ENCODE measurements at places on chromosomes 3 and 15.

DNA sequence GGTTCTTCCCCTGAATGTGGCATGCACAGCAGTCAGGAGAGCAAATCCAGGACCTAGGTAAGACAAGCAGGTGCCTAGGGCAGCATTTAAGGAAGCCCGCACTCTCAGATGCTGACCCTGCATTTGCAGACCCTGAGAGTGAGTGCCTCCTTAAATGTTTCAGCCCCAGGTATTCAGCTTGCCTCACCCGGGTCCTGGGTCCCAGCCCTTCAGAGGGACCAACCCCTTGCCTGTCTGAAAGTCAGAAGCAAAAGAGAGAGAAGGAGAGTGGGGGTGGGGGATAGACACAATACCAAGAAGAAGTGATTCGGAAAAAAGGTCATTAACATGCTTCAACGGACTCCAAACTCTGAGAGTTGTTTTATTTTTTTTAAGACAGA, 75.0 kb downstream of the MEGF11 start:
- no peak for DNase-seq

- DNase-seq: no peak
Observed at GRCh38 chr15:53549697-53550305, 209.7 kb downstream of the WDR72 start.

DNA sequence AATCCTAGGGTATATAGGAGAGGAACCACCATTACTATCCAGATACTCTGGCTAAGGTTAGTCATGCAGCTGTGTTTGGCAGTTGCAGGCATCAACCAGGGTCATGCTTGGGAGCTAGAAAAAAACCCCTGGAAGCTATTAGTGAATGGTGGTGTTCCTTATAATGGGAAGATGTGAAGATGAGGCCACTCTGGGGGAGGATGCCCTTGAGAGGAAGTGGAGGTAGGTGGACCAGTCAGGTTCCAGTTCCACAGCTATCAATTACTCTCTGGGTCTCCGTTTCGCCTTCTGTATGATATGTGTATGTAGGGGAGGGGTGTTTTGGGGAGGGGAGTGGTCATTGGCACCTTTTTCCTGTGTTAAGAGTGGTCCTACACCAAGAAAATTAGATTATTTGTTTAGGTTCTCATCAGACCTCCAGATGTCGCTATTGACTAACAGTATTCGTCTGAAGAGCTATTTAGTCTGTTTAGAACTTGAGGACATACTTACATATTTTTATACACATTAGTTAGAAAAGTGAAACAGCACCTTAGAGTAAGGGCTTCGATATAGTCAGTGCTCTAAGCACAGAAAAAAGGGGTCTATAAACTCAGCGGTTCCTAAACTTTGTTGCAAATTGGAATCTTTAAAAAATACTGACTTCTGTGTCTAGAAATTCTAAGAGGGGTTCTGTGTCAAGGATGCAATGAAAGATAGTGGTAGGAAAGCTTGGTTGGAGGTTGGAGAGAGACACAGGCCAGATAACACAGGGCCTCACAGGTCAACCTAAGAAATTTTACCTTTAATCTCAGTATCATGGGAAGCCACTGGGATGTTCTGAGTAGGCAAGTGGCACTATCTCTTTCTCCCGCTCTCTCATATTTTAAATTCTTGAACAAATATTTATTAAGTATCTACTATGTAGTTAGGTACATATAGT, 9.1 kb upstream of the HPS3 start:
- peak; percentile 64 for DNase-seq

DNA sequence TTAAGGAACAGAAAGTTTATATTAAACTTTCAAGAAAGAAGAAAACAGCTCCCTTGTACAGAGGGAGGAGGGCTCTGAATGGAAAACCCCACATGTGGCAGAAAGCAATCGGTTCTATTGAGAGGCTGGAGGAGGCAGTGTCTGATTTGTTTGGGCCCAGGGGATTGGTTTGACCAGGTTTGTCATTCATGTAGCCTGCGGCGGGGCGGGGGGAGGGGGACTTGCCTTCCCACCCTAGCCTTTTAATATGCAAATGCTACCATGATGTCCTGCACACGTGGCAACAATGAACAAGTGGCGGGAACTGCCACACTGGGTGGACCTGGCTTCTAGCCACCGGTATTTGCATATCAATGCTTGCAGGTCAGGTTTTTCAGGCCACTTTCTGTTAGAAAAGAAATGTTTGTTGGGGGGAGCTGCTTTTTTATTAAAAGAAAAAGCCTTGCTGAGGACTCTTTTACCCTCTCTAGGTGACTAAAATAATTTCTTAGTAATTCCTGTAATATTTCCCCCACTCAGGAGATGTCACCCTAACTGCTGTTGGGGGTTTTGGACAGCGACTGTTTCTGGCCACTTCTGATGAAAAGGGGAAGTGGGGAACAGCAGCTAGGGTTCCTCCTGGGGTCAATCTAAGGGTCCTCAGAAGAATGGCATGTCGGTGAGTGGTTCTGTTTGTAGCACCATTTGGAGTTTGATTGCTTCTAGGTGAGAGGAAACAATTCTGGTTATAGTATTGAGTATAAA, 691.2 kb downstream of the TBL1XR1 start:
- no peak for DNase-seq

DNA sequence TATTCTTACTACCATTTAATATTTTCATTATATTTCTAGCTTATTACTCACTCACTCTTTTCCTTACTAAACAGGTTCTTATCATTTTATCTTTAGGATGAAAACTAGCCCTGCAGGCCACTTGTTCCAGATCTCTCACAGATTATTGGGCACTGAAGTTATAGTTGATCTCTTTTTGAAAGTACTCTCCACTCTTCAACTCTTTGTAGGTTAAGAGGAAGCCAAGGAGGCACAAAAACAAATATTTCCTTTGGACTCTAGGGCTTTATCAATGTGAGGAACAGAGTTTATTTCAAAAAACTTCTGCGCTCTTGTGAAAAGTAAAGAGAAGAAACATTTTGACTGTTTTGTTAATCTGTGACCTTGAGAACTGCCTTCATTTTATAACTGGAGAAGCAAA, 96.0 kb upstream of the NPHP3 start:
- DNase-seq: no peak

DNA sequence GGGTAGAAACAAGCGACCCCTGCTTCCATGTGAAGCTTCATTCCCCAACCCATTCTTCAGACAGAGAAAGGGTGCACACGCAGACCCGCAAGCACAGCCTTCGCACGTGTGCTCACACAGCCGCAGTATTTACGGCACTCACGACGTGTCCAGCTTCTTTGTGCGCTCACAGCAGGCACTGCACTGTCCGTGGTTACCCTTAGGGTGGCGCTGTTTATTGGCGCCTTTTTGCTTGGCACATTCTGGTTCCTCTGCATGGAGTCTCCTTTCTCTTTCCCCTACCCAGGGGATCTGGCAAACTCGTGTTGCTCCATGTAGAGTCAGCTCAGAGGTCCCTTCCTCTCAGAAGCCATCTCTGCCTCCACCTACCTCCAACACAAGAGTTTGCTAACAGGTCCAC, 115.1 kb downstream of the SLCO3A1 start:
- no peak for DNase-seq

DNA sequence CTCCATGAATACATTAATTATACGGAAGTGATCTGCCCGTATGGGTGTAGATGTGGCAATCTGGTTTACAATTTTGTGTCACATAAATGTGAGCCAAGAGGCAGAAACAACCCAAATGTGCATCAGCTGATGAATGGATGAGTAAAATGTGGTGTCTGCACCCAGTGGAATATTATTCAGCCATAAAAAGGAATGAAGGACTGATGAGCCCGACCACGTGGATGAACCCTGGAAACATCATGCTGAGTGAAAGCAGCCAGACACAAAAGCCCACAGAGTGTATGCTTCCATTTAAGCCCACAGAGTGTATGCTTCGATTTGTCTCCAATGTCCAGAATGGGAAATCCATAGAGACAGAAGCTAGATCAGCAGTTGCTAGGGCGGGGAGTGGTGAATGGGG, 27.6 kb upstream of the FBLN2 start:
- DNase-seq: no peak

DNA sequence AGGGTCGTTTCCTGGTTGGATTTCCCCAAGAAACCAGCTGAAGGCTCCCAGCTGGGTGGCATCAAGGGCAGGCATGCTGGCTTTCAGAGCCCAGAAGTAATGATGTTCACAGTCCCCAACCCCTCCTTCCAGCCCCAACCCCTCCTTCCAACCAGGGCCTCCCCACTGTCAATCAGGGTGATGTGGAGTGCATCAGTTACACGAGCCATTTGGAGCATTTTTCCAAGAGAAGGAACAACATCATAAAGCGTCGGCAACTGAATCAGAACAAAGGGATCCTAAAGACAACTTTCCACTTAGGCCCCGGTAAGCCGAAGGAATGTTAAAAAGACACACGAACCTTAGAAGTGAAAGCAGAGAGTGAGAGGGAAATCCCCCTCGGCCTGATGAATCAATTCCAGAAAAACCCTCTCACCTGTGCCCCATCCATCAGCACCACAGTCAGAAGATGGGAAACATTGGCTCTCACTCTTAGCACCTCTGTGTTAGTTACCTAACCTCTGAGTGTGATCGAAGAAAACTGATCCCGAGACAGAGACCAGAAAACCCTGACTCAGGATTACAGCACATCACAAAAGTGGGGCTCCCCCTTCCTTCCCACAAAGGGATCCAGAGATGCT, 101.2 kb upstream of the WNT5A start:
- DNase-seq: no peak

GRCh38 chr15:74816624-74817369, 4.2 kb downstream of the LMAN1L start:
- no peak for DNase-seq

GRCh38 chr15:53320816-53321215, 438.6 kb downstream of the WDR72 start:
- no peak for DNase-seq

GRCh38 chr3:27201492-27201891, 167.7 kb downstream of the NEK10 start:
- DNase-seq: no peak

- DNase-seq: no peak
Observed at GRCh38 chr3:16203671-16204629, 29.5 kb downstream of the GALNT15 start.

DNA sequence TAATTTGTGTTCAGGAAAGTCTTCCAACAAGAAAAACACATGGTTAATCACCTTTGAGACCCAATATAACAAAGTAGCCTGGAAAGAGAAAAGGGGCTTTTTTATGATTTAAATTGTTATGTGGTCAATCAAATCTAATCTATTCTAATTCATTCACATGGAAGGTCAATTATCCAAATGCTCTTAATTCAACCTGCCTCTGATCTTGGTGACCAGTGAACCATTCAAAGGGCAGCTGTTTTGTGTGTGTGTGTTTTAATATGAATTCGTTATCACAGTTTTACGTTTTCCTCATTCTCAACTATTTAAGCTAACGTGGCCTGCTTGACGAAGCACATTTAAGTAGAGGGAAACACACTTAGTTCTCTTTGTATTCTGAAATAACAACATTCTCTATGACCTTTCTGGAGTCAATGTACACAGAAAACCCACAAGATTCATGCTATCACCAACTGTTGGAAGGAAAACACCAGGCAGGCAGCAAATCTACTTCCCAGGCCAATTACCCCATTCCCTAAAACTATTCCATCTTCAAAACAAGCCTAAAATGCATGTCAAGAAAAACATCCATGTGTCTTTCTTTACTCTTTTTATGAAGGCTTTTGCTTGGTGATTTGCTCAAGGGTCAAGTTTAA, 195.4 kb downstream of the SUCLG2 start:
- no peak for DNase-seq

GRCh38 chr15:99170476-99171065, 65.7 kb downstream of the SYNM start:
- no peak for DNase-seq

GRCh38 chr3:69698728-69699127, 40.5 kb upstream of the MITF start:
- DNase-seq: no peak

DNA sequence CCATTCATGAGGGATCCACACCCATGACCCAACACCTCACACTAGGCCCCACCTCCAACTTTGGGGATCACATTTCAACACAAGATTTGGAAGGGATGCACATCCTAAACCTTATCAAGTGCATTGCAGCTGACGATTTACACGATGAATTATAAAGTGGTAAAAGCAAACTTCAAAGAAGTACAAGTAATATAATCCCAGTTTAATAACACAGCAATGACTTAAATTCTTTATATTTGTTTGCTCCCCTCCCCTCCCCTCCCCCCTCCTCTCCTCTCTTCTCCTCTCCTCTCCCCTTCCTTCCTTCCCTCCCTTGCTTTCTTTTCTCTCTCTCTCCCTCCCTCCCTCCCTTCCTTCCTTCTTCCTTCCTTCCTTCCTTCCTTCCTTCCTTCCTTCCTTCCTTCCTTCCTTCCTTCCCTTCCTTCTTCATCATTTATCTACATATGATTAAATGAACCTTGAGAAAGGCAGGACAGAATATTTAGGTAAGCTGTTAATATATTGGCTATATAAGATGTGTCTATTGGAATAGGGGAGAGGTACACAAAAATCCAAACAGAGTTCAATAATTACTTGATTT, 46.3 kb upstream of the CLSTN2 start:
- DNase-seq: no peak
